ENCODE measurements at places on chromosomes 1 and 21.

GRCh38 chr1:197150336-197151005, 4.0 kb upstream of the ASPM start:
- no peak for DNase-seq

GRCh38 chr1:187853505-187853904, 1024.8 kb downstream of the PLA2G4A start:
- no peak for DNase-seq

GRCh38 chr1:44425341-44426082, 20.5 kb downstream of the RNF220 start:
- DNase-seq: no peak

- DNase-seq: no peak
Observed at GRCh38 chr1:6703016-6703415, 1.4 kb upstream of the DNAJC11 start.

- DNase-seq: peak; percentile 83
Observed at GRCh38 chr1:206925106-206925736, 3.5 kb upstream of the FCMR start.

- DNase-seq: no peak
Observed at GRCh38 chr1:45883658-45884057, 80.2 kb downstream of the MAST2 start.

DNA sequence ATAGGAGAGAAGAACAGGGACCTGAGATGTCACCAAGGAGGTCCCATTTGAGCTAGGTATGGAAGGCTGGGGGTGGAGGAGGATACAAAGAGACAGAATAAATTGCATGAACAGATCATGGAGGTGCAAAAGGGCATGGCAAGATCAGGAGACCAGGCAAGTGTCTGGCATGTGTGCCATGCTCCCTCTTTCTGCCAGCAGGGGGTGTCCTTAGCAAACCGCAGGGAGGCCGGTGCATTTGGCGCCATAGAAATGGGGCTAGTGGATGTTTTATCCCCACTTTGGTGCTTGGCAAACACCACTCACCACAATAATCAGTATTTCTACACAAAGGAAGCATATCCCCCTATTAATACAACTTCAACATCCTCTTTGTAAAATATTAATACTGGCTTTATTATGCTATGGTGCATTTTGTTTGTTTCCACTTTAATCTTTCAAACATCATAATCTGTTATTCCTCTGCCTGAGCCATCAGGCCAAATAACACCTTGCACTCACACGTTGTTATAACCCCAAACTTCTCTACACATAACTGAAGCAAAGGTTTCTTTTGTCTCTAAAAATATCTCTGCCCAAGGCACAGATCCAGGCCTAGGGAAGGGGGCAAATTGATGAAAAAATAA, 25.9 kb downstream of the S100A6 start:
- DNase-seq: peak; percentile 70

- DNase-seq: no peak
Observed at GRCh38 chr1:75341537-75341936, 207.3 kb downstream of the LHX8 start.

DNA sequence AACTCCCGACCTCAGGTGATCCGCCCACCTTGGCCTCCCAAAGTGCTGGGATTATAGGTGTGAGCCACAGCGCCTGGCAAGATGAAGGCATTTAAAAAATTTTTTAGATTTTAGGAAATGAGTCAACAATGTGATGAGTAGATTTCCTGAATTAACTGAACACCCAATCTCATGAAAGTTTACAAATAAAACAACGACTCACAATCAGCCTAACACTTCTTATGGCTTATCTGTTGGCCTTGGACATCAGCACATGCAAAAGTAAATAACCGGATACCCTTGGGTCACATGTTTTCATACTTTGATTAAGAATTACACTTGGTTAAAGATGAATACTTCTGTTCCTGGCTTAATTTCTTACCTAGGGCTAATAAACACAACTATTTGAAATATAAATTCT, 3.0 kb downstream of the GNG12 start:
- no peak for DNase-seq

DNA sequence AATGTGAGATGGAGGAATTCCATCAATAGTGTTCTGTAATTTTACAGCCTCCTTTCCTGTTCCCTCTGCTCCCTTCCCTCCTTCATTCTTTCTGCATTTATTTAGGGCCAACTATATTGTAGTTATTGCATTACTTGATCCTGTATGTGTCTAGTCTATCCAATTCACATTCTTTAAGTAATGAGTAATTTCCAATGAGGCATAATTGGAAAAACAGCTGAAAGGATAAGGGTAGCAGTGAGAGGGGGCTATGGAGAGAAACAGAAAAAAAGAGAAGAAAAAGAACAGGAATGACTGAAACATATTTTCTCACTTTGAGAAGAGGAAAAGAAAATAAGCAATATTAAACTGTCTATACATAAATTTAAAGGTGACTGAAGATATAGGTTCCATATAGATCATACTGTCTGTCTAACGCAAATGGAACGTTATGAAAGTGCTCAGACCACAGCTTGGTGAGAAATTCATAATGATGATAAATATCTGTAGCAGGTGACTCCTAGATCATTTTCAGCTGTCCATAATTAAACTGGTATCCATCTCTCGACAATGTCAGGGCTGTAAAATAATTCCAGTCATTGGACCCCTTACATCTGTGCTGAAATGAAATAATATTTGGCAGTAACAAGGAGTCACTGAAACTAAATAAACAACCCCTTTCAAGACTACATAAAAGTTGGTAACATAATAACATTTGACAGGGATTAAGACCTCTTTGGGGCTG, 61.8 kb downstream of the SPAG17 start:
- DNase-seq: no peak

DNA sequence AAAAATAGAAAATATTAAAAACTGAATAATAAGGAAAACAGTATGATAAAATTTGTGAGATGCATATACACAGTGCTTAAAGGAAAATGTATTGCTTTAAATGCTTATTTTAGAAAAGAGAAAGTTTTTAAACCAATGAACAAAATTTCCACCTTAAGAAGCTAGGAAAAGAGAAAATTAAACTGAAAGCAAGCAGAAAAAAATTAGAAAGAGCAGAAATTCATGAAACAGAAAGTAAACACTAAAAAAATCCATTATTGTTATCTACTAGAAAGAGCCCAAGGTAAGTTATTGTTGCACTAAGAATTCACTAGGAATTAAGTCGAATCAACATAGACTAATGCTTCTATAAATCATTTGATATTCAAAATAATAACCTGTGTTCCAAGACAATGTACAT, 67.7 kb downstream of the PIK3R3 start:
- DNase-seq: no peak

GRCh38 chr1:114467491-114467890, 43.5 kb downstream of the TRIM33 start:
- DNase-seq: no peak

- no peak for DNase-seq
Observed at GRCh38 chr1:239025223-239025622, 361.1 kb upstream of the CHRM3 start.

DNA sequence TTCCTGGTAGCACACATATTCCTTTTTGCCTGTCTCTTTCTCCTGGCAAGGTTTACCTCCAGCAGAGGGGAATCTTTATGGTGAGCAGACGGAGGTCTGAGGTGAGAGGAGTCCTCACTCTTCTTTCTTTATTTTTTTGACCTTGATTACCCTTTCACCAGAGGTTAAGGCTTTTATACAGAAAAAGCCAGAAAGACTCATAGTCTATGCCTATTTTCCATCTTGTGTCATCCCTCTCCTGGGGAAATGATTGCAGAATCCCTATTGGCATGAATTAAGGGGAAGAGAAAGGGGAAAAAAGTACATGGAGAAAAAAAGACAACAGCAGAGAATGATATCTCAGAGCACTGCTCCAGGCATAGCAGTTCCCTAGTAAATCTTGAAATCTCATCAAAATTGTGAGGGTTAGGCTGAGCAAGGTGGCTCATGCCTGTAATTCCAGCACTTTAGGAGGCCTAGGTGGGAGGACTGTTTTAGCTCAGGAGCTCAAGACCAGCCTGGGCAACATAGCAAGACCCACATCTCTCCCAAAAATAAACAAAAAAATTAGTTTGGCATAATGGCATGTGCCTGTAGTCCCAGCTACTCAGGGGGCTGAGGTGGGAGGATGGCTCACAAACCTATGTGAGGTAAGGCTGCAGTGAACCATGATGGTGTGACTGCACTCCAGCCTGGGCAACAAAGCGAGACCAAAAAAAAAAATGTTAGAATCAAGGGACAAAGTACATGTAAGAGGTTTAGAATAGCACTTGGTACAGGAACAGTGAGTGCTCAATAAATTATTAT, 1.2 kb upstream of the XPR1 start:
- no peak for DNase-seq

DNA sequence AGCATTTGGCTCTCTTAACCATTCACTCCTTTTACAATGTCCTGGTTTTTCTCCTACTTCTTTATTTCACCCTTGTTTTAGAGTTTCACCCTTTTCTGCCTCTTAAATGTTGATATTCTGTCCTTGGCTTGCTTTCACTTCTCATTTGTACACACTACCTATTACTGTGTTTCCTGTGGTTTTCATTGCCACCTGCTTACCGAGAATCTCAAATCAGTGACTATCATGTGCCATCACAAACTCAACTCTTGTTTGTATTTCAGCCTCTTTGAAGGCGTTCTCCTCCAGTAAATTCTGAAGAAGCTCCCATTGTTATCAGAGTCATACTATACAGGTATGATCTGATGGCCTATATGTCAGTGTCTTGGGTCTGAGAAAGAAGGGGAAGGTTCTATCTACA, 65.7 kb downstream of the NPHS2 start:
- DNase-seq: no peak

DNA sequence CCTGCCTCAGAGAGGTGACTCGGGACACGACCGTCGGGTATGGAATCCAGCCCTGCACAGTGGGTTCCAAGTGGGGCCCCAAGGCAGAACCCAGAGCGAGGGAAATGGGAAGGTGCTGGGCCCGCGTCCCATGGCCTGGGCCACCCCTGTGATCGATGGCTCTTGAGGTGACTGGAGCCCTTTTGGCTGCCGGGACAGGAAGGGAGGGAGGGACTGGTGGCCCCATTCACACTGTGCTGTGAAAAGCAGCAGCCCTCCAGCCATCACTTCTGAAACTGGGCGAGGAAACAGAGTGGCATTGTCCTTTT, 110.4 kb upstream of the IFFO2 start:
- no peak for DNase-seq

DNA sequence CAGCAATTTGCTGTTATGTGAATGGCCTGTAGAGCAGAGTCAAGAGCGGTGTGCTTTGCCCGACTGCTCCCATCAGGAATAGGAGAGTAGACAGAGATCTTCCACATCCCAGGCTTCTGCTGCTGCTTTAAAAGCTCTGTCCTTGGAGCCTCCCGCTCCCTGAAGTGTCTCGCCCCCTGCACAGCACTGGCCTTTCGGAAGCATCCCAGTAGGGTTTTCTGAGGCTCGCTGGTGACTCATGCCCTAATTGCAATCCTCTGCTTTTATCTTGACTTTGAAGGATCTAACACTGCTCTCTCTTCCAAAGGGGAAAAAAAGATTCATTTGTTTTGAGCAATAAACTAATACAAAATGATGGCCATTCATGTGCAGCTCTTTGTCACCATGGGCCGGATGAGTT, 13.3 kb upstream of the CD101 start:
- DNase-seq: no peak

- no peak for DNase-seq
Observed at GRCh38 chr1:104459886-104460285, 710.2 kb downstream of the AMY1C start.

GRCh38 chr21:31351960-31352359, 7.9 kb upstream of the TIAM1 start:
- no peak for DNase-seq

GRCh38 chr1:165369255-165369848, 12.8 kb upstream of the LMX1A start:
- peak; percentile 61 for DNase-seq

GRCh38 chr1:81144240-81144825, 656.4 kb upstream of the ADGRL2 start:
- DNase-seq: no peak

DNA sequence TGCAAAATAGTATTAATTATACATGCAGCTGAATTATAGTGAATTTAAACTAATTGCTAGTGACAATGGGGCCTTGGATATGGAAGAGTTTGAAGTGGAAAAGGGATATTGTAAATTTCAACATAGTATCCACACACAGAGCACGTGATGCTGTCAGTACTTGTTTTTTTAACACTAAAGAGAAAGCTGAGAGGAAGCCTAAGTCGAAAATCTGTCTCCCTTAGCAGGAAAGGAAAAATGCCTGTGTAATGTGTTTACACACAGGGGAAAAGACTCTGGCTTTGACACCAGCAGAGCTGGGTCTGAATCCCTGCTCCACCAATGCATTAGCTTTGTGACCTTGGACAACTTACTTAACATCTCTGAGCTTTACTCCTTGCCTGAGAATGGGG, 42.6 kb downstream of the PCSK9 start:
- no peak for DNase-seq

DNA sequence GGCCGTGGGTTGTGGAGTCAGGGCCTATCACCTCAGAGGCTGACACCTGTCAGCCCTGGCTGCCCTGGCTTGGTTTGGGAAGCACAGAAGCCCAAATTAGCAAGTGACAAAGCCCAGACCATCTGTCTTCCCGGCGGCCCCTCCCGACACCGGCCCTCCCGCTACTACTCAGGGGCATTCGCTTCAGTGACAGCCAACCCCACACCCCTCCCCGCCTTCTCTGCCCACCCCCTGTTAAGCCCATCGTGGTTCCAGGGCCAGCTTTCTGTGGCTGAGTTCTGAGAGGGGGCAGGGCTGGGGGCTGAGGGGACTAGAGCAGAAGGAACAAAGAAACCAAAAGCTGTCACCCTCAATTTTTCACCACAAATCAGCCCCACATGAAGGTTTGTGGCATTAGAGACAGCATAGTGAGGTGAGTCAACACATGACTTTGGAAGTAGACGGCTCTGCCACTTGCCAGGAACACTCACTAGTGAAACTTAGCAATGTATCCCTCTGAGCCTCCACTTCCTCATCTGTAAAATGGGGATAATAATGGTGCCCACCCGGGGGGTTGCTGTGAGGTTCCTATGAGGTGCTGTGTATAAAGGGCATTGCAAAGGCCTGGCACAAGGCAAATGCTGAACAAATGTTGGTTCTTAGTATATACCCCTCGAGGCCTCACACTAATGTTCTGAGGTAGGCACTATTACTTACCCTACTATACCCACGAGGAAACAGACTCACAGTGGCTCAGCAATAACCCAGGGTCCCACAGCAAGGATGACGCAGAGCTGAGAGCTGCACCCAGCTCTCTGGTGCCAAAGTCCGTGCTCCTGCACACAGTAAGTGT, 5.2 kb upstream of the TNNI1 start:
- DNase-seq: no peak

GRCh38 chr1:76494807-76495206, 372.5 kb upstream of the ST6GALNAC5 start:
- DNase-seq: no peak

DNA sequence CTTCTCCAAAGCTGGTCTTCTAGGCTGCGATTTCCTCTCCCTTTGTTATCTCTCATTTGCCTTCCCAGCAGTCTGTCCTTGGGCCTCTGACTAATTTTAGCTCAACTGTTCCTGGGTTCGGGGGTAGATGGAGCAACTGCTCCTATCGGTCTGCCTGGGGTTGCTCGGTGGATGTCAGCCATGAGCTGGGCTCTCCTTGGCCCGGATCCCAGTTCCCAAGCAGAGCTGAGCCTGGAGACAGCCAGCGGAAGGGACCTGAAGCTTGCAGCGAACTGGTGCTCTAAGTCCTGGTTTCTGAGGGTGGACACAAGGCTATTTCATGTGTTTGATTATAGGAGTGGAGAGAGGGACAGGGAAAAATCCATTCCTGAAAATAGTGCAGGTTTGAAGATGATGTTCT, 423.0 kb downstream of the RPS6KC1 start:
- DNase-seq: no peak

- no peak for DNase-seq
Observed at GRCh38 chr1:233045588-233045987, 95.2 kb downstream of the NTPCR start.
